ENCODE measurements at places on chromosomes 2 and 18. TPM values are rescaled to one million over a fixed set of nuclear protein-coding genes. Genes with fewer than 3 reads are reported as not detected.

The VWC2L gene
- not detected for total RNA-seq

The TMEM198 gene
- 1.1 TPM for total RNA-seq

The EPB41L3 gene
- total RNA-seq = 0.21 TPM

The C2orf92 gene
- total RNA-seq = 3.4 TPM

- H3K27me3 ChIP-seq = no peaks in the 10 kb centered on the region
- H3K36me3 ChIP-seq = no peaks in the 10 kb centered on the region
- H3K4me1 ChIP-seq = peaks cover 6% of the 10 kb centered on the region
- no peak overlapping the region for H3K27ac ChIP-seq
- DNase-seq = no peak
Measured at GRCh38 chr2:168749297-168749696, 53.1 kb upstream of the NOSTRIN start.

- H3K4me1 ChIP-seq = no peaks in the 10 kb centered on the region
- no peaks in the 10 kb centered on the region for H3K36me3 ChIP-seq
- no peak overlapping the region for H3K4me3 ChIP-seq
- H3K27me3 ChIP-seq = no peaks in the 10 kb centered on the region
Measured at GRCh38 chr18:58168221-58168620, 124.2 kb downstream of the NEDD4L start.

- no peaks in the 10 kb centered on the region for H3K36me3 ChIP-seq
- H3K27ac ChIP-seq = no peak overlapping the region
- no peak for DNase-seq
- H3K4me1 ChIP-seq = no peaks in the 10 kb centered on the region
Measured at GRCh38 chr2:122905431-122905830, 1119.7 kb upstream of the CNTNAP5 start.

DNA sequence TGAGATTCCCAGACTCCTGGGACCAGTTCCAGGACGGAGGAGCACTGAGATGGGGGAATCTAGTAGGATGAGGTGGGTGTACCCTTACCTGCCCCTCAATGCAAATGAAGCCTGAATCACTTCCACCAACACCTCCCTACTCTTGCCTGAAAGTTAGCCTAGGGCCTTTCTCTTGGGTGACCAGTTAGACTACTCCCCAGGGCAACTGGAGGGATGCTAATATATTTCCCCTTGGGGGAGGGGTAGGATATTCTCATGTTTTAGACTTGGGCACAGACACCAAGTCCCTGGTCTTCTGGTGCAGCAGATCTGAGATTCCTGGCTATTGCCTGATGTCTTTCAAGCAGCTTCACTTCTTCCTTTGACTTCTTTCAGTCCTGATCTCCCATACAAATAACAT is 334.5 kb downstream of the ALK start:
- H3K27ac ChIP-seq = no peak overlapping the region
- no peaks in the 10 kb centered on the region for H3K4me1 ChIP-seq
- no peaks in the 10 kb centered on the region for H3K27me3 ChIP-seq
- H3K4me3 ChIP-seq = no peak overlapping the region

GRCh38 chr2:154974041-154974440 is 275.5 kb downstream of the KCNJ3 start:
- H3K36me3 ChIP-seq = no peaks in the 10 kb centered on the region
- no peaks in the 10 kb centered on the region for H3K27me3 ChIP-seq
- no peak overlapping the region for H3K27ac ChIP-seq
- H3K4me1 ChIP-seq = no peaks in the 10 kb centered on the region
- no peak for DNase-seq
- H3K4me3 ChIP-seq = no peak overlapping the region

All from GM12878 (cell line).